ENCODE measurements at places on chromosomes 11 and 22.
A peak's percentile ranks its signal among the peaks of the same experiment; 100 is the strongest.

GRCh38 chr22:46000081-46001027 lies 23.4 kb upstream of the WNT7B start:
- DNase-seq = no peak

DNA sequence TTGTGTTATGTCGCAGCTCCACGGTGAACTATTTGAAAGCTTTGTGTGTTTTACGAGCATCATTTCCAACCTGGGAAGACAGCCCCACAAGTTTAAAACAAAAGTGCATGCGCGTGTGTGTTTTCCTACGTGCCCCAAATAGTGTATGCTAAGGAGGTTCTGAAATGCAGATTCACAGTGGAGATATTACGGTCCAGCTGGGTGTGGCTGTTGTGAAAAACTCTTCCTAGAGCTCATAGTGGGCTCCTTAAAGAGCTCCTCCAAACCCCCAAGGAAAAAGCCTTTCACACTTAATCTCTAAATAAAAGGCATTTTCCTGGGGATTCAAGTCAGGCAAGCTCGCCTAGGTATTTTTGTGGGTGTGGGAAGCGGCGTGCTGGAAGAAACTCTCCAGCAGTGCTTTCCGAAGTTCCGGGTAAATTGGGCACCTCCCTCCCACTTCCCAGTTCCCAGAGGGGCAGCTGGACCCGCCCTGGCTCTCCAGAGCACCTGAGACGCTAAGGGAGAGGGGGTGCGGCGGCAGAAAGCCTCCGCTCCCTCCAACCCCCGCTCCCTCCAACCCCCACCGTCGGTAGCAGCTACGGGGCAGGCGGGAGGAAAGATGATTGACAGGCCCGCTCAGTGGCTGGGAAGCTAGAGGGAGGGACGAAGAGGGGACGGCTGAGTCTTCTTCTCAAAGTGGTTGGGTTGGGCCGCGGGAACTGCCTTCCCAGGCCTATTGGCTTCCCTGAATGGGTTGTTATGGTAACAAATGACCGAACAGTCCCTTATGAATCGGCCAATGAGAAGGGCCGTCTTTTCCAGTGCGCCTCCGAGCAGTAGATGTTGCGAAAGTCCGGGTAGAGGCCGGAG lies 561 bp upstream of the PCF11 start:
- peak; percentile 98 for DNase-seq

DNA sequence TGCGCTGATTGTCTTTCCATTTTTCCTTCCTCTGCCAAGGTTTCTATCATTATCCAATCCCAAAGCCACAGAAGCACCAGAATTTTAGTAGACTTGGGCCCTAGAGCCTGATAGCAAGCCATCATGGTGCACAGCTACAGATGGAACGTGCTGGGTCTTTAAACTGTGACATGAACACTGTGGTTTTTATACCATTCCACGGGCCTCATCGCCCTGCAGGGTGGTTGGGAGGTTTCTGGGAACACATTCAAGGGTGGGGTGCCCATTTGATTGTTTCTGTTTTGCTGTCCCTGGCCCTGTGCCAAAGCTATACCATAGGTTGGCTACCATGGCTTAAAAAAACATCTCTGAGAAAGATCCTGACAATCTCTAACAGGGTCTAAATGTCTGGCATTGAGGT lies 151.9 kb downstream of the CACNA1I start:
- DNase-seq = no peak

DNA sequence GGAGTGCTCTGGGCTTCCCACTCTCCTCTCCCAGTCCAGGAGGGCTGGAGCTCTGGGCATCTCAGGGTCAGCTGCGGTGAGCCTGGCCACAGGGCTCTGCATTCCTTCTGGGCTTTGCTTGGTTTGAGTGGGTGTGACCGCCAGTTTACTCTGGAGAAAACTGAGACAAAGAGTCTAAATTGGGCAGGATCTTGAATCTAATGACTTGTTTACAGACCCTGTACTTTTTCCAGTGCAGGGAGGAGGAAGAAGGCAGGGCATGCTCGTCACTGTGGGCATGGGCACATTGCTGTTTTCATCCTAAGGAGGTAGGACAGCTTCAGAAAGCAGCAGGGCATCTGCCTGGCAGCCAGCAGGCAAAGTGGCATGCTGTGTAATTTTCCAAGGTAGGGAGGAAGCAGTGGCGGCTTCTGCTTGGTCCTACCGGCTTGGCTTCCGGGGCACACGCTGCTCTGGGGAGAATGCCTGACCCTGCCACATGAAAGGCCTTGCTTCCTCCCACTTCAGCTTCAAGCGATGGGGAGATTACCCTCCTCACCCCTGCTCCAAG lies 22.9 kb downstream of the FLI1 start:
- peak; percentile 75 for DNase-seq

DNA sequence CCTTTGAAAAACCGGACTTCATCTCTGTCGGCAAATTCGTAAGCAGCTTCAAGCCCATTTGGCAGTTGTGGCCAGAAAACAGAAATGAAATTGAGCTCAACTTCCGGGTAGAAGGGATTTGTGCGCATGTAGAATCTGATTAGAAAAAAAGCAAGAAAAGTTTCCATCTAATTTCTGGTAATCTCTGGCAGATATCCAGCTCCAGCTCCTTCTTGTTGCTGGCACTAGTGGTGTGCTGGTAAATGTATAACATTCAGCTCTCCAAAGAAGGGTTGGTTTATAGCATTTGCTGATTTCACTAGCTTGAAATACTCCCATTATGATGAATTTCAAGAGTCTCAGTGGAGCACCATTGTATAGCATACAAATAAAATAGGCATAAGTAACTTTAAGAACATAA lies 5.4 kb downstream of the MMP1 start:
- DNase-seq = no peak

DNA sequence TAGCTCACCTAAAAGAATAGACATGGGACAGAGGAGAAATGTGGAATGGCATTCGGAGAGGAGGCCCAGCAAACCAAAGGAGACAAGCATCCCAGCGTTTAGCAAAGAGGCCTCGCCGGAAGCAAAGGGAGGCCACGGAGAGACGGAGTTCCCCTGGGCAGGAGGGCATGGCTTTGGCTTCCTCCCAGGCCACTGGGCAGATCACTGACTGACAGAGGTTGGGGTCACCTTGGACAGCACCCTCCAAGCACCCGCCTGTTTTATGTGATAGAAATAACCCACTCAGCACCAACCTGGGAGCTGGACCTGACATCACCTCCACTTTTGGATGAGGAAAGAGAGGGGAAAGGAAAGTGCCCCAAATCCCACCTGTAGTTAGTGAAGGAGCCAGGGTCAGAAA lies 434.1 kb downstream of the BRD1 start:
- no peak for DNase-seq

DNA sequence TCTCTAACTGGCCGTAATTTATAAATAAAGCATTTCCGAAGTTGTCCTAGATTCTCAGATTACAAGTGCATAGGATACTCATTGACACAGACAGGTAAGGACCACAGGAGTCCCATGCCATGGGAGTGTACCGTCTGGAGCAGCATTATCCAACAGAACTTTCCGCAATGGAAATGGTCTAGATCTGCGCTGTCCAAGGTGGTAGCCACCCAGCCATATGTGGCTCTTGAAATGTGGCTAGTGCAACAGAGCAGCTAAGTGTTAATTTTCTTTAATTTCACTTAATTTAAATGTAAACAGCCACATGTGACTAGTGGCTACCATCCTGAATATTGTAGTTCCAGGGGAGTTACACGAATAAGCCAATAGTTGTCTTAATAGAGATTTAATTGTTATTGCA lies 71.3 kb downstream of the GALNT18 start:
- no peak for DNase-seq

GRCh38 chr22:23113847-23114720 lies 27.7 kb downstream of the RSPH14 start:
- no peak for DNase-seq

DNA sequence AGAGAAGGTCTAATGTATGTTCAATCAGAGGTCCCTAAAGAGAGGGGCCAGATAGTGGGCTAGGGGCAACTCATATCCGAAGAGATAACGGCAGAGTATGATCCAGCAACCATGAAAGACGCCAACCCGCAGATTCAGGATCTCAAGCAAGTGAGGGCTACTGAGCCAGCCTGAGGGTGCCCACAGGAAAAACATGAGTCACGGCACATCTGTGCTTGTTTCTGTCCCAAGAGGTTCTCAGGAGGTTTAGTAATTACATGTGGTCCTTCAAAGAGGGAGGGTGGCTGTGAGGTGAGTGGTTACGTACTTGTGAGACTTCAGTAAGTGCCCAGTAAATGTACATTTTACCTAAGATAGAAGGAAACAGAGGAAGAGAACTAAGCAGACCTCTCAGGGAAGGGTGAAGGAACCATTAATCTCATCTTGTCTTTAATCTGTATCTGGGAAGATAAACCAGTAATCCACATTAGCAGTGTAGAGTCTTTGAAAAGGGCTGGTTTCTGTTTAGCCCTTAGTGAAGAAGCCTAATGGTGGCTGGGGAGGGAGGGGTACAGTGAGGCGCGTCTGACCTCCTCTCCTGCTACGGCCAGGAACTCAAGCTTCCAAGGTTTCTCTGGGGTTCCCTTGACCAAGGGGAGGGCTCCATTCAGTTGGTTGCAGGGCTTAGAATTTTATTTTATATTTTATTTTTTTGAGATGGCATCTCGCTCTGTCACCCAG lies 10.2 kb downstream of the SIRT3 start:
- no peak for DNase-seq

- DNase-seq = no peak
Observed at GRCh38 chr22:49092716-49093115, 735.0 kb downstream of the BRD1 start.

DNA sequence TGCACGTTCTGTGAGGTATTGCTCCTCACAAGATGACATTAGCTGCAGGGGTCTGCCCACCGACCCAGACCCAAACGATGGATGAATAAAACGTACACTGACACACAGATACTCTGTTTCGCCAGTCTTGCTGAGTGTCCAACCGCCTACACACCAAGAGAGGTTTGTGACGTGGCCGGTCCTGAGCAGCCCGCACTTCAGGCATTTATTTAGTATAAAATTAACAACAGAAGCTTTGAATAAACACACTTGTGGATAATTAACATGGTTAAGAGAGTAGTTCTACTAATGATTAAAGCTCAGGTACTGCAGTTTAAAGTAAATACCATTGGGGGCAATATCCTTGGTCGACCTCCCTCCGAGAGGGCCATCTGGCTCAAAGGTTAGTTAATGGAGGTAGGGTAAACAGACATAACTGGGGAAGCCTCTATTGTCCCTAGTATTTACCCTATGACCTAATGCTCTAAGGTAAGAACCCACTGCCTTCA lies 75.7 kb downstream of the CCDC83 start:
- DNase-seq = no peak

- no peak for DNase-seq
Observed at GRCh38 chr11:75591371-75591770, 29.3 kb downstream of the SERPINH1 start.

- no peak for DNase-seq
Observed at GRCh38 chr11:42055606-42056005, 596.2 kb upstream of the LRRC4C start.

GRCh38 chr22:41217553-41218157 lies 12.5 kb downstream of the L3MBTL2 start:
- peak; percentile 67 for DNase-seq

GRCh38 chr11:126190792-126191191 lies 20.7 kb downstream of the RPUSD4 start:
- DNase-seq = no peak

- DNase-seq = no peak
Observed at GRCh38 chr22:44999687-45000086, 10.1 kb downstream of the PHF21B start.

- no peak for DNase-seq
Observed at GRCh38 chr11:110392056-110392455, 37.7 kb upstream of the FDX1 start.

DNA sequence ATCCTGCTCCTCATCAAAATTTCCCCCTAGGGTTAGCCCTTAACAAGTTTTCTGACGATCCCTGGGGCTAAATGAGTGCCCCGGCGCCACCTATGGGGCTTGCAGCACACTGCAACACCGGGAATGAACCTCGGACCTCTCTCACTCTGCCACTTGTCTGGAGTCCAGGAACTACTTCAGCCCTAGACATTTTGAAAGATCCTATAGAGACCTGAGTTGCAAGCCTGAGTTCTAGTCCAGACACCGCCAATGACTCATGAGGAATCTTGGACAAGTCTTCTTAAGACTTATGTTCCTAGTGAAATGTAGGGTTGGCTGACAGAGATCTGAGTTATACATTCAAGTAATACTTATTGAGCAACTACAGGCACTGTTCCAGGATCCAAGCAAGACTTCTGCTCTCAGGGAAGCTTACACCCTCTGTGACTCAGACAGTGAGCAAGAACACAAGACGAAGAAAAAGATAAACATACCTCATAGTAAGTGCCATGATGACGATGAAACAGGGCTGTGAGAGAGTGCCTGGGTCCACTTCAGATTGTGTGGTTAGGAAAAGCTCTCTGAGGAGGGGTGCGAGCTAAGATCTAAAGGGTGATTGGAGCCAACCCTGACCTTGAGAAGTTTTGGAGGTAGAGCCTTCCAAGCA lies 10.2 kb upstream of the STK33 start:
- DNase-seq = peak; percentile 38

GRCh38 chr11:119671561-119672015 lies 57.4 kb downstream of the NECTIN1 start:
- DNase-seq = no peak

GRCh38 chr22:47452184-47452583 lies 689.7 kb downstream of the TBC1D22A start:
- DNase-seq = no peak

- DNase-seq = no peak
Observed at GRCh38 chr11:125261588-125261987, 97.0 kb downstream of the PKNOX2 start.

GRCh38 chr11:121435132-121435531 lies 17.0 kb upstream of the SORL1 start:
- DNase-seq = no peak

DNA sequence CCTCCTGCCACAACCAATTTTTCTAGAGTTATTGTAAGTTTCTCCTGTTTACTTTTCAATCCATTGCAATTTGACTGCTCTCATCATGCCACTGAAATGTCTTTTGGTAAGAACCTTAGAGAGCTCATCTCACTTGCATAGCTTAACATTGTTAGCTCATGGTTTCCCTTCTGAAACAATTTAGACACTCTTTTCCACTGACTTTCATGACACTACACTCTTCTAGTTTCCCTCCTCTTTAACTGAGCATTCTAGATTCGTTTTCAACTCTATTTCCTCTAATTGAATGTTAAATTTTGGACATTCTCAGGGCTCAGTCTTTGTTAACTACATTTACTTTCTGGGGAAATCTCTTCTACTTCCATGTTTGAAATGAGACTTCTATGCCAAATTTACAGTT lies 369.1 kb downstream of the JRKL start:
- no peak for DNase-seq

DNA sequence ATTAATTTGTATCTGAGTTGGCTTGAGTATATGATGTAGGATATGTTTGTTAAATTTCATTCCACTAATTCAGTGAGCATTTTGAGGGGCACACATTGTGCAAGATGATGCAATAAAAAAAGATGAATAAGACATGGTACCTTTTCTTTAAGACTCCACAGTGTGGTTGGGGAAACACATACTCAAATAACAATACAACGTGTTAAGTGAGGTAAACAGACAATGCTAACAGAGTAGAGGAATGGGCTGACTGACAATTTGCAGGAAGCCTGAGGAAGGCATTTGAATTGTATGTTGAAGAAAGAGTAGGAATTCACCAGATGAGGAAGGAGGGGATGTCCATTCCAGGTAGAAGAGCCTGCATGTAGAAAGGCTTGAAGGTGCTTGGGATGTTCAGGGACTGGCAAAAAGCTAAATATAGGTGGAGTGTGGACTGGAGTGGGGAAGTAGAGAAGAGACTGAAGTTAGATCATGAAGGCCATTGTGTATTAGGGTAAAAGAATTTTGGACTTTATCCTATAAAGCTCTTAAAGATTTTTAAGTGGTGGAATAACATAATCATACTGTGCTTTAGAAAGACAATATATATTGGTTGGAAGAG lies 6.8 kb downstream of the RNF169 start:
- no peak for DNase-seq

Data from activated CD4-positive, alpha-beta T cell treated with anti-CD3 and anti-CD28 coated beads, Interleukin-2, amount 10 ng/mL, durations not matched to agents 7 days and 5 days (primary cell).